NCI-H460 (cell line): ENCODE measurements at places on chromosomes 3 and 15. TPM values are rescaled to one million over a fixed set of nuclear protein-coding genes. Genes with fewer than 3 reads are reported as not detected.

- DNase-seq: no peak
These were observed 39.2 kb downstream of the AADACL2 start for GRCh38 chr3:151772825-151773480.

Gene ADCY5
- total RNA-seq: 0.20 TPM in 1 of 2 replicates, not detected in the other

Gene OXNAD1
- 14.6 and 15.0 TPM in 2 replicates for total RNA-seq

DNA sequence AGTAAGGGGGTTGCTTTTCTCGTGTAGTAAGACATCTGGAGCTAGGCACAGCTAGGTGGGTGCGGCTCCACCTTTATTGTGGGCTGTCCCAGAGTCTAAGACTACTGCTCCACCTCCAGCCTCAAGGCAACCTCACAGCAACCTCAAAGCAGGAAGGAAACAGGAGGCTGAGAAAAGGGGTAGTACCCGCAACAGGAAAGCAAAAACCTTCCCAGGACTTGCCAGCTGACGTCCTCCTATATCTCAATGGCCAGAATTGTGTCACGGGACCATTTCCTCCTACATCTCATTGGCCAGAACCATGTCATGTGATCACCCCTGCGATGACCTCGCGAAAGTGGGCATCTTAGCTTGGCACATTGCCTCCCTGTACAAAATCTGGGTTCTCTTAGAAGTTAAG, 4.3 kb upstream of the GPR160 start:
- no peak for DNase-seq

- DNase-seq: no peak
These were observed 220.9 kb upstream of the SUCLG2 start for GRCh38 chr3:67875338-67875737.

Gene PLXNA1
- total RNA-seq: 15.6 and 15.9 TPM in 2 replicates

- DNase-seq: no peak
These were observed 24.1 kb downstream of the CBLB start for GRCh38 chr3:105844704-105845103.

- DNase-seq: peak; percentile 43
These were observed 4.9 kb upstream of the TMEM212 start for GRCh38 chr3:171838218-171838720.

Gene LOXL1
- 9.8 and 10.4 TPM in 2 replicates for total RNA-seq
